AG10803 (cell line): ENCODE measurements at places on chromosomes 3 and 15.

DNA sequence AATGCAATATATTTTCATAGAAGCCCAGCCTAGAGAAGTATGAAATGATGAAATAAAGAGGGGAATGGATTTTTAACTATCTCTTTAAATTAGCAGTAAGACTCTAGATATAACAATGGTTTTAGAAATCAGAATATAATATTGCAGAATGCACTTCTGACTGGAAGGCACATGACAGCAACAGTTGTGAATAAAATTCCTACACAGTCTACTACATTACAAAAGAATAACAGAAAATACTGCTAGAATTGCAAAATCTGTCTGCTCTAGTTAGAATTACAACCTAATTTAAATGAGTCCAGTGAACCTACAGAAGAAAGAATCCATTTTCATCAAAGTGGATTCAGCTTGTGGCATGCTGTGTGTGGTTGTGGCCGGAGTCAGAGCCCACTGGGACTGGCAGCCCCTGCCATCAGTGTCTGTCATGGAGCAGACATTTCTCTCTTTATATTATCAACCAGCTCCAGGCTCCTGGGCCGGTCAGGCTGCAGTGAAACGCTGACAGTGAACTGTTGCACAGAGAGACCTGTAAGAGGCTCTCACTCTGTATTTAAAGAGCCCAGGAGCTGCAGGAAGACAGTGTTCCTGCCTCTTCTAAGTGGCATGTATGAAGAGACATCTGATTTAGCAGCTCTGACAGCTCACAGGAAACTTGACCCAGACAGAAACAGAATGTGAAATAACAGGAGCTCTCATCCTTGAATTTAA is 1523.8 kb upstream of the CADM2 start:
- DNase-seq, result no peak

DNA sequence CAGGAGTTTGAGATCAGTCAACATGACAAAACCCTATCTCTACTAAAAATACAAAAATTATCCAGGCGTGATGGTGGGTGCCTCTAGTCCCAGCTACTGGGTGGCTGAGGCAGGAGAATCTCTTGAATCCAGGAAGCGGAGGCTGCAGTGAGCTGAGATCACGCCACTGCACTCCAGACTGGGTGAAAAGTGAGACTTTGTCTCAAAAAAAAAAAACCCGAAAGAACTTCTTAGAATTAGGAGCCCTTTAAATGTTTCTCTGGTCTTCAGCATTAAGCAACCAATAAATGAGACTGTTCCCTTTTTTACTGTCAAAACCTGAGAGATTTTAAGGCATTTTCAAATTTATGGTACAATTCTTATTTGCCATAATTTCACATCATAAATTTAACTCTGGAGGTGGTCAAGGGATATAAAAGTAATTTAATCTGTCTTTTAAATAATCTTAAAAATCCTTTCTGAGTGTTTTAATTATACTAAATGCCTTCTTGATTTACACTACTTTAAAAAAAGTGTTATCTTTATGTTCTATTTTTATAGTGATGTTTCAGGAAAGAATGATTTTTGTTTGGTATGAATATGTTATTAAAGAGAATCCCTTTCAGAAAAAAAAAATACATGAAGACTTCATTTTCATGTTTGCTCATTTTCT is 10.1 kb downstream of the PCOLCE2 start:
- no peak for DNase-seq

DNA sequence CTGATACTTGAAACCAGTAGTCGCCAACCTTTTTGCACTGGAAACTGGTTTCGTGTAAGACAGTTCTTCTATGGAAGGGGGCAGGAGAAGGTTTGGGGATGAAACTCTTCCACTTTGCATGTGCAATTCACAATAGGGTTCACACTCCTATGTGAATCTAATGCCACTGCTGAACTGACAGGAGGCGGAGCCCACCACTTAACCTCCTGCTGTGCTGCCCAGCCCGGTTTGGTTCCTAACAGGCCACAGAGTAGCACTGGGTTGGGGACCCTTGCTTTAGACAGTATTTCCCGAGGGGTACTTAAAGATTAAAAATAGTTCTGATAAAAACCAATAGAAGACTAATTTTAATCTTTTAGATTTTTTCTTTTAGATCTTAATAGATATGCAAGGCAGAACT is 11.1 kb downstream of the TFG start:
- DNase-seq, result no peak

DNA sequence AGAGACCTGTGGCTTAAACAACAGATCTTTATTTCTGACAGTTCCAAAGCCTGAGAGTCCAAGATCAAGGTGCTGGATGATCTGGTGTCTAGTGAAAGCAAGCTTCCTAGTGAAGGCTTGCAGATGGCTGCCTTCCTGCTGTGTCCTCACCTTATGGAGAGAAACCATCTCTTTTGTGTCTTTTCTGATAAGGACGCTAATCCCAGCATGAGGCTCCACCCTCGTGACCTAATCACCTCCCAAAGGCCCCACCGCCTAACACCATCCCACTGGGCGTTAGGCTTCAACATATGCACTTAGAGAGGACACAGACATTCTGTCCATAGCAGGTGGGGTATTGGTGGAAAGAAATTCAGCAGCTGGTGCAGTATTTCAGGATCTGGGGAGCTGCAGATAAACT is 19.8 kb upstream of the LYSMD4 start:
- no peak for DNase-seq

DNA sequence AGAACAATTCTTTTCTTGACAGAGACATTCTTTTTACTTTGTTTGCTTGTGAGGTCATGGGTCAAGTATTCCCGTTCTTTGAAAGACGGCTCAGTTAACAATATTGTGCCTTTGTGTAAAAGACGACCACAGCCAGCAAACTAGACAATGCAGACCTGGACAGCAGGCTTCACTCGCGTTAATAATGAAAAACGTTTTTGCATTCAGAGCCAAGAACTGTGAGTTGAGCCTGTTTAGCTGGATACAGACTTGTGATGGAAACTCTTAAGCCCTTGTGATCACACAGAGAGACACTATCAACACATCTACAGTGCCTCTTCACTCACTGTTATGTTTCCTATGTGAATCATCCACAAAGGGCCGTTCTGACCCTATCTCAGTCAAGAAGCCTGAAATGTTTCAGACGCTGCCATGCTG is 37.3 kb upstream of the CMTM7 start:
- no peak for DNase-seq

DNA sequence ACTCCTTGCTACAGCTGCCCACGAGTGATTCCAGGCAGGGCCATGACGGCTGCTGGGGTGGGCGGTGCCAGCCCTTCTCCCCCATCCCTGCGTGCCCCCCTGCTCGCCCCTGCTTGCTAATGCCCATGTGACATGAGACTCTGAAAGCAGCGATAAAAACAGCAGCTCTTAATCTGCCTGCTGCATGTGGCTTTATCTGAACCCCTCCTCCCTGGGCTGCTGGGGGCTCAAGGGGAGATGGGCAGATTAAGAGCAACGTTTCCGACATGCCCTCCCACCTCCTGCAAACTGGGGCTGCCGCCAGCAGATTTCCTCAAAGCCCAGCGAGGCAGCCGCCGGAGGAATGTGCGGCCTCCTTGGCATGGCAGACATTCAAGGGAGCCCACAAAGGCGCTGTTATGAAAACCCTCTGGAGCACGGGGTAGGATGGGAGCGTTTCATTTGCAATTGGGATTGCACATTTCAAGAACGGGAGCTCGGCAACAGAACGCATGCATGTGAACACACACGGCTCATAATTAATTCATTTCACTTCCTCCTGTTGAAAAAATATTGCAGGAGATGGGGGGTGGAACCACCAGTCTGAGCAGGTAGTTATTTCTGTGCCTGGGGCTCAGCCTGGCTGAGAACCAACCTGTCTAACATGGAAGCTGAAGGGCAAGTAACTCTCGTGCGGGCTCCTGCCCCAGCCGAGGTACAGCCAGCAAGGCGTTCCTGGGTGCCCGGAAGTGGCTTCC is 504.2 kb upstream of the PROK2 start:
- DNase-seq, result peak; percentile 91
